ENCODE measurements at places on chromosomes 5 and 9.

GRCh38 chr9:133116346-133117231 lies 4.5 kb downstream of the RALGDS start:
- DNase-seq, result no peak

GRCh38 chr9:128245421-128246151 lies 30.2 kb downstream of the GOLGA2 start:
- DNase-seq, result no peak

DNA sequence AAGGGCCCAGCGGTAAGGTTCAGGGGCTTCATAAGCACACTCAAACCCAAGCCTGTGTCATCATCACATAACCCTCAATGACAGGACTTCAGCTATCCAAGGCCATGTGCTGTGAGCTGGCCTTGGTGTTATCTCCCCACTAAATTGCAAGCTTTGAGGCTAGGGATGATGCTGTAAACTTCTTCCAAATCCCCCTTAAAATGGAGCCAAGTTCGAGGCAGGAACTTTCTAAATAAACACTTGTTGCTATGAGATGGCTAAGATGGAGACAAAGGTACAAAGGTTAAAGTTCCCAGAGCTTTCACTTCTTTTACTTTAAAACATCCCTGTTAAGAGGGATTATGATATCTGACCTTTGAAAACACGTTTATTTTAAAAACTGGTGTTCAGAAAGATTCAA lies 123.6 kb downstream of the MYO10 start:
- DNase-seq, result no peak

DNA sequence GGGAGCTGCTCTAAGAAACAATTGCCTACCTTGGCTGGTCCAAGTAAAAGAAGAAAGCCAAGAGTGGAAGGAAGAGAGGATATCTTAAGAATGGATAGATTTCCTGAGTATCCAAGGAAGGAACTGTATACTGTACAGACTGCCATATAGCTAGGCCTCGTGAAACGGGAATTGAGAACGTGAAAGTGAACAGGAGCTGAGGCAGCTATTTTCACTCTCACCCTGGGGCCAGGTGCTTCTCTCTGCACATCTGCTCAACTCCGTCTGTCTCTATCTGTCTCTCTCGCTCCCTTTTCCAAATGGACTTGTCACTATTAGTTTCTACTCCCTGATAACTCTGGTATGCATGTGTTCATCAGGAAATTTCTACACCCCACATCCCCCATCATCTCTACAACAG lies 35.9 kb upstream of the TESK1 start:
- no peak for DNase-seq

DNA sequence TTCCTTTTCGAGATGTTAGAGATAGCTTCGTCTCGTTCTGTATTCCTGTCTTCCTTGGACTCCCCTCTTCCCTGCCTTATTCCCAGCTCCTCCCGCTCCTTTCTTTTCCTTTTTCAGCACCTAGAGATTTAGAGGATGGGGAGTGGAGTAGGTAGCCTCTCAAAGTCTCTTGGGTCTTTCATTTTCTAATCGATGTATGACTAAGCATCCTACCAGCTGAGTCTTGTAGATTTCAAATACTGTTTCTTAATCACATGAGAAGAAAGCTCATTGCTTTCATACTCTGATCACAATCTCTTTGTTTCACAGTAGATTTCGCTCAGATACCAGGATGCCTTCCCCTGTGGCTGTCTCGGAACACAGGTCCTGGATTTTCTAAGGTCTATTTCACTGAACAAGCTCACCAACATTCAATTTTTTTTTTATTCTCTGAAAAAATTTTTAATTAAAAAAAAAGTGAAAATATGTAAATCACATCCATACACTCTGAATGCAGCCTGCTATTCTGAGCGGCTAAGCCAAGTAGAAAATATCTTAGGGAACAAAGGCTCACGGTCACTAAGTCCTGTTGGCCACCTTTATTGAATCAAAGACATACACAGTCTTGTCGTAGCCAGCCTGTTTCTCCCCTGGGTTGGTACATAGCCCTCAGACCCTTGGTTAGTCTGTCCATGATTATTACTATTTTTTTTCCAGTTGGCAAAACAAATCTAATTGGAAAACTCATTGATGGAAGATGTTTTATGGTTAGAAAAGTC lies 413.8 kb downstream of the KDM4C start:
- no peak for DNase-seq

DNA sequence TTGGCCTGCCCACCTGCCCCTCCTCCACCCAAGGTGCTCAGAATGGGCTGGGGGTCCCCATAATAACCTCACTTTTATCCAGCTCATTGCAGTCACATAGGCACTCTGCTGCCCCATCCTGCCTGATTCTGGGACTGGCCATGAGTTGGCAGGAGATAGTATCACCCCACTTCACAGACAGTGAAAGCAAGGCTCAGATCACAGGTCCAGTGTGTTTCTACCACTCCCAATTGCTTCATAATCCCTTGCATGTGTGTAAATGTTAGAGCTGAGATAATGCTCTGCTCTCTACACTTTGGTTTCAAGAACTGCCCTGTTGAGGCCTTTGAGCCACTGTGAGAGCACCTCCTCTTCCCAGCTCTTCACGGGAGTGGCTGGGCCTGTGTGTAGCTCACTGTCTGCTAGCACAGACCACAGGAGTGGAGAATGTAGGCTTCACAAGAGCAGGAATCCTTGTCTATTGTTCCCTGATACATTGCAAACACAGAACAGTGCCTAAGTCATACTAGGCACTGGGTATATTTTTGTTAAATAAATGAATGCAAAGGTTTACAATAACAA lies 8.4 kb downstream of the PCYOX1L start:
- DNase-seq, result no peak

DNA sequence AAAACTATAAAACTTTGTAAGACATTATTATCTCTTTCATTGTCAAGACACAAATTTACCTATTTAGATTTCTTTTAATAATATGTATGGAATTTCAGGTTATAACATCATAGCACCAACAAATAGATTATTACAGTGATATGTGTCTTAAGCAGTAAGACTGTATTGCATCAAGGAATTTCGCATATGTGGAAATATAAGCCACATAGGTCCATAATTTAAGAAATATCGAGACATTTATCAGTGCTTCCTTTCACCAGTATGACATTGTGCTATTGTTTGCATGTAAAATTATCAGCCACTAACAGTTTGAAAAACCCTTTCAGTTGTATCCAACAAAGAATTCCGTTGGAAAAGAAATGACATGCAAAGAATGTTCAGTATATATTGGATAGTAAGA lies 186.7 kb upstream of the RASA1 start:
- no peak for DNase-seq

DNA sequence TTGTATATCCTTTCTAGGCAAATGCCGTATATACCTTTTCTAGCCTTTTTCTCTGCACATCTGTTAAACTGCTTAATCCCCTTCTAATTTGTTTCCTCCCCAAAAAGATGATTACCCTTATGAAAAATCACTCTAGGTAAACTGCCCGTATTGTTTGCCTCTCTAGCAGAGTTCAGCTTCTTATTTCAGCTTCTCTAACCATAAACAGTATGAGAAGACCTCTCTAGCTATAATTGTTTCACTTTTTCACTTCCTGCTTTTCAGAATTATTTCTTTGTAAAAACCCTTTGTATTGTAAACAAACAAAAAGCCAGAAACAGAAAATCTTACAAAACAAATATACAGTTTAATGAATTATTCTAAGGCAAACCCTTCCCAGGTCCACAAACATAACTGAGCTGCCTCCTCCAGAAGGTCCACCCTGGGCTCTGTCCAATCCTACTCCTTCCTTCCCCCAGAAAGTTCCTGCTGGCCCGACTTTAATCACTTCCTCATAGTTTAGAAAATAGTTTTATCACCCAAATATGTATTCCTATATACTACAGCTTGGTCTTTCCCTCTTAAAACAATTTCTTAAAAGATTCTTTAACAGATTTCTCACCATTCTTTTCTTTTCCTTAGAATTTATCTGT lies 158.1 kb downstream of the FGF1 start:
- no peak for DNase-seq

GRCh38 chr9:123725389-123725788 lies 204.5 kb downstream of the DENND1A start:
- no peak for DNase-seq

DNA sequence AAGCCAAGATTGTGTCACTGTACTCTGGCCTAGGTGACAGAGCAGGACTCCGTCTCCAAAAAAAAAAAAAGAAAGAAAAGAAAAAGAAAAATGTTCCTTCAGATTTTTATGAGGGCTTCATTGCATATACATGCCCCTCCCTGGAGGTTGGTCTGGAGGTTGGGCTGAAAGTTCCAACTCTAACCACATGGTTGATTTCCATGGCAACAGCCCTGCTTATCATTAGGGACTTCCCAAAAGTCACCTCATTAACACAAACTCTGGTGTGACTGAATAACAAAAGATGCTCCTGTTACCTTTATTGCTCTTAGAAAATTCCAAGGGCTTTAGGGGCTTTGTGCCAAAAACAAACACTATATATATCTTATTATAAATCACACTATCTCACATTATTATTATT lies 113.8 kb downstream of the TMC1 start:
- DNase-seq, result no peak

- DNase-seq, result no peak
These were observed 102.7 kb downstream of the GOLPH3 start for GRCh38 chr5:32071351-32071944.

- DNase-seq, result no peak
These were observed 678 bp downstream of the GBA2 start for GRCh38 chr9:35748242-35748857.

Data from stimulated activated CD4-positive, alpha-beta T cell treated with anti-CD3 and anti-CD28 coated beads, TNF-alpha, amount 100 ng/mL, for 24 hours (primary cell).